NCI-H748 treated with DMSO at 0.1 percent for 48 hours (cell line): ENCODE measurements at places on chromosomes 3 and 15.

DNA sequence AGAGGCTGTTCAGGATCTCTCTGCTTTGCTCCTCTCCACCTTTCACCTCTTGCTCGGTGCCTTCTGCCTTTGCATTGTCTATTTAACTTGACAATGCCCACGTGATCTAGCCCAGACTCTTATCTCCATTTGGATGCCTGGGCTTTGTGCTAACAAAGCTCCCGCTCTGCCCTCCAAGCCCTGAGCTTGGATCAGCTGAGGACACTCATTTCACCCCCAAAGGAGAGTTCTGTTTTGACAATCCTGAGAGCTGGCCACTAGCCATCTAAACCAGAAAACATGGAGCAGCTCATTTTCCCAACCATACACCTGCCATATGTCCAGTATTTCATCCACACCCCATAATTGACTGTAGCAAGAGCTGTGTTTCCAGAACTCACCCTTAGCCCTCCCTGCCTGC lies 12.8 kb downstream of the GPR176 start:
- no peak for DNase-seq

DNA sequence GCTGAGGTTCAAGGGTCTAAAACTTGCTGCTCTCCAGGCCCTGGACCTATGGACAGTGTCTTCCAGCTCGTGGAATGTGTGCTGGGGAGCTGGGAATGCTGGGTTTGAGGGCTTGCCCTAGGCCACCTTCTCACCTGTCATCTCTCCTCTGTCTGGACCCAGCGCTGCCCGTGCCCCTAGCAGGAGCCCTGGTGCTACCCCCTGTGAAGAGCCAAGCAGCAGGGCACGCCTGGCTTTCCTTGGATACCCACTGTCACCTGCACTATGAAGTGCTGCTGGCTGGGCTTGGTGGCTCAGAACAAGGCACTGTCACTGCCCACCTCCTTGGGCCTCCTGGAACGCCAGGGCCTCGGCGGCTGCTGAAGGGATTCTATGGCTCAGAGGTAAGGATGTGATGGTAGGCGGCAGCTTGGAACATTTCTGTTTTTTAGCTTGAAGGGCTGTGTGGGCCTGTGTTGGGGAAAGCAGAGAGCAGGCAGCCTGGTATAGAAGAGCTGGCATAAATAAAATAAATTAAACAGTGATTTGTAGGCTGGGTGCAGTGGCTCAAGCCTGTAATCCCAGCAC lies 5.1 kb downstream of the CHRD start:
- DNase-seq, result no peak

- DNase-seq, result no peak
Observed at GRCh38 chr3:11819146-11819689, 27.5 kb downstream of the TAMM41 start.

GRCh38 chr3:182212479-182213076 lies 500.9 kb downstream of the SOX2 start:
- peak; percentile 65 for DNase-seq

DNA sequence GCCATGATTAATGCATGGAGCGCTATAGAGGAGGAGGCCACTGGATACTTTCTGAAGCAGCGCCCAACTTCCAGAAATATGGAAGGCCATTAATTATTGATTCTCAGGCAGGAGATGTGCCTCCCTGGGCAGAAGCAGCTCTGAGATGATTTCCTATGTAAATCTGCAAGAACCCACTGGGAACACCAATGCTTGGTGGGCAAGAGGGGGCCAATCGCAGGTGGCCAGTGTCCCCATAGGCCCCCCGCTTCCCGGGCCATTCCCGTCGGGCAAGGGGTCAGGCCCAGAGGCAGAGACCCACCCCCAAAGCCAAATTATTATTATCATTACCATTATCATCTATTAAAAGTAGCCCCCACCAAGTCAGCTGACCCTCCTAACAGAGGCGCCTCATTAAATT lies 288.0 kb upstream of the TLE3 start:
- DNase-seq, result no peak

- DNase-seq, result no peak
Observed at GRCh38 chr15:83207009-83207659, 489 bp downstream of the HDGFL3 start.

GRCh38 chr3:30269751-30270445 lies 336.5 kb upstream of the TGFBR2 start:
- DNase-seq, result no peak

GRCh38 chr15:83881156-83881555 lies 227.2 kb downstream of the ADAMTSL3 start:
- no peak for DNase-seq

DNA sequence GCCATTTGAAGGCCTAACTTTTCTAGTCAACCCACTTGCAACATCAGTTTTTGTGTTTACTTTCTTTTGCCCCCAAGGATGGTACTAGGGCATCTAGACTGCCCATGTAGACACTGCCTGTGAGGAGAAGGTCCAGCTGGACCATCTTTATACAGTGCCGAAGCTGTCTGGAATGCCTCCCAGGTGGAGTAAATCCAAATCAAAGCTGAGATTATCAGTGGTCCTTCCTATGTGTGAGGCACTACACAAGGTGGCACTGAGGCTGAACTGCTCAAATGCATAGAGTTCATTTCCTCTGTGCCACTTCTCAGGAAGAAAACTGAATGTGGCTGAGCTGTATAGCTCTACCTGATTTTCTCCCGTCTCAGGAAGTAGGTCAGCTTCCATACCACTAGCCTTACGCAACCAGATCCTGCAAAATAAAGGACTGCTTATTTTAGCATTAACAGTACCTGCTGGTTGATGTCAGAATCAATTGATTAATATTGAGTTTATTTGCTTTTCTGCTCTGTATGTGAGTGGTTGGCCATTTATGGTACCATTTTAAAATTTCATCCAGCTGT lies 106.1 kb downstream of the GHSR start:
- DNase-seq, result no peak

- no peak for DNase-seq
Observed at GRCh38 chr3:196142202-196142956, 60.5 kb upstream of the TFRC start.

DNA sequence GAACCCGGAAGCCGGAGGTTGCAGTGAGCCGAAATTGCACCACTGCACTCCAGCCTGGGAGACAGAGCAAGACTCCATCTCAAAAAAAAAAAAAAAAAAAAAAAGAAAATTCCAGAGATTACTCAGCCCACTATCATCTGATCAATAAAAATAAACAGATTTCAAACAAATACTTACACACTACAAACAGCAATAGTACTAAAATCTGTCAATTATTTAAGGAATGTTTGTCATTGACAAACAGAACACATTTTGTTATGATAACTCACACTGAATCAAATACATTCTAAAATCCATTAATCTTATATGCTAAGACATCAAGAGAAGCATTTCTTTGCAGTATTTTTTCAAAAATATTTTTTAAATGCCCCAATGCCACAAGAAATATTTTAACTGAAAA lies 7.6 kb downstream of the MYO9A start:
- DNase-seq, result no peak

GRCh38 chr3:39284457-39284881 lies 4.6 kb upstream of the CX3CR1 start:
- no peak for DNase-seq

- no peak for DNase-seq
Observed at GRCh38 chr15:76954744-76955143, 23.2 kb downstream of the RCN2 start.

GRCh38 chr3:101702726-101703125 lies 16.2 kb upstream of the RPL24 start:
- no peak for DNase-seq

GRCh38 chr3:105538483-105538882 lies 171.8 kb downstream of the ALCAM start:
- no peak for DNase-seq

DNA sequence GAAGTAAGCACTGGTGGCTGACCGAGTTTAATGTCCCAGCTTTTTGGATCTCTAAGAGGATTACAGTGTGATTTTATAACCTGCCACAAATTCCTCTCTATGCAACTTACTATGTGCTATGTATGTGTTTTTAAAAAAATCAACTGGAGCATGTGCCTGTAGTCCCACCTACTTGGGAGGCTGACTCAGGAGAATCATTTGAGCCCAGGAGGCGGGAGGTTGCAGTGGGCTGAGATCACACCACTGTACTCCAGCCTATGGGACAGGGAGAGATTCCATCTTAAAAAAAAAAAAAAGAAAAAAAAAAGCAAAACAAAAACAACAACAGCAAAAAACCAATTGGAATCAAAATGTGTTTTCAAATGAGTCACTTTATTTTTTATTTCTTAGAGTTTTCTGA lies 29.6 kb downstream of the DUT start:
- no peak for DNase-seq

- DNase-seq, result no peak
Observed at GRCh38 chr3:159127021-159127392, 325.2 kb downstream of the MFSD1 start.

- no peak for DNase-seq
Observed at GRCh38 chr3:124161448-124161847, 169.5 kb upstream of the ROPN1 start.

- no peak for DNase-seq
Observed at GRCh38 chr3:62615258-62615849, 242.0 kb upstream of the FEZF2 start.

DNA sequence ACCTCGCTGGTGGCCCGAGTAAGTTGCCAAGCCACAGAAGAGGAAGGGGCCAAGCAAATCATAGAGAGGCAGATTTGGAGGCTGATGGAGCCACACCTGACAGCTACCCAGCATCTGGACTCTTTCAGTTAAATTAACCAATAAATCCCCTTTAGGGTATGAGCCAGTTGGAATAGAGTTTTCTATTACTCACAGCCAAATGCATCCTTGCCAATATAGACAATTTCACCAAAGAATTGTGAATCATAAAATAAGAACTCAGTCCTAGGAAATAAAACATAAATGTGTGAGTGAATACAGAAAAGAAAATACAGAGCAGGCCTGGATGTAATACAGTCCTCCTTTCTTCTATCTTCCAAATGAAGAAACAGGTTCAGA lies 161.6 kb upstream of the ANKRD28 start:
- no peak for DNase-seq

- no peak for DNase-seq
Observed at GRCh38 chr3:37465174-37465573, 290.8 kb upstream of the LRRFIP2 start.

GRCh38 chr15:68632101-68632500 lies 53.3 kb downstream of the CORO2B start:
- DNase-seq, result no peak

GRCh38 chr3:186464424-186465093 lies 79.6 kb downstream of the CRYGS start:
- no peak for DNase-seq

DNA sequence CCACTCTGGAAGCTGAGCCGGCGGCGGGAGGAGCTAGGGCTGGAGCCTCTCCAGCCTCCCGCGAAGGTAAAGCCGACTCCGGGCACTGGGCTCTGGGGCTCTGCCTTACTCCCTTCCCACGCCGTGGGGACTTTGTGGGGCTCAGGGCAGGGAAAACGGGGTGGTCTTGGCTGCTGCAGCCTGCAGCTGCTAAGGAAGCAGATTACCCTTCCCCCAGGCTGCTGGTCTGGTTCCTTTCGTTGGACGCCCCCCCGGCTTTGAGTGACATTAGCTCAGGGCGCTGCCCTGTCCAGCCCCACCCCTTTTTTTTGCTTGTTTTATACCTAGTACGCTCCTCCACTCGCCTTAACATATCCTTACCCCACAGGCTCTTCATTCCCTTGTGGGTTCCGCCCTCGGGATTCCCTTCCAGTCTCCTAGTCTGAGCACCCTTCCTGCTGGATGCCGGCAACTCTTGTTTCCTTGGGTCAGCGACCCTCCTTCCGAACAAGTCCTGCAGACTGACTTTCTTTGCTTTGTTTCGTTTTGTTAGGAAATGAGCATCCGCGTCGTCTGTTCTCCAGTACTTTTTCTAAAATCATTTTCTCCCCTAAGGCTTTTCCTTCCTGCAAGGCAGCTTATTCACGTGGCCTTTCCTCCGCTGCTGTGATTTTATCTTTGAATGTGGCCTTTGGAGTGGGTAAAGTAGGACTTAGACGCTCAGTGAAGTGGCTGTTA lies 551 bp downstream of the DNAJC13 start:
- DNase-seq, result peak; percentile 32

- no peak for DNase-seq
Observed at GRCh38 chr3:78112291-78113010, 1072.6 kb downstream of the ROBO2 start.

GRCh38 chr3:4645468-4645867 lies 152.3 kb downstream of the ITPR1 start:
- DNase-seq, result no peak
